ENCODE measurements at places on chromosomes 12 and 14.

DNA sequence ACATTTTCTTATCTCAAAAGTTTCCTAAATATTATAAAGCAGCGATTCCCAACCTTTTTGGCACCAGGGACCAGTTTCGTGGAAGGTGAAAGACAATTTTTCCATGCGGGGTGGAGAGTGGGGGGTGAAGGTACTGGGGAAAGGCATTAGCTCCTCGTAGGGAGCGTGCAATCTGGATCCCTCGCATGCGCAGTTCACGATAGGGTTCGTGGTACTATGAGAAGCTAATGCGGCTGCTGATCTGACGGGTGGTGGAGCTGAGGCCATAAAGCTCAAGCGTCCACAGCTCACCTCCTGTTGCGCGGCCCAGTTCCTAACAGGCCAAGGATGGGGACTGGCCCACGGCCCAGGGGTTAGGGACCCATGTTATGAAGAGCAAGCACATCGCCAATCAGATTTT lies 29.9 kb downstream of the NEUROD4 start:
- DNase-seq: no peak

DNA sequence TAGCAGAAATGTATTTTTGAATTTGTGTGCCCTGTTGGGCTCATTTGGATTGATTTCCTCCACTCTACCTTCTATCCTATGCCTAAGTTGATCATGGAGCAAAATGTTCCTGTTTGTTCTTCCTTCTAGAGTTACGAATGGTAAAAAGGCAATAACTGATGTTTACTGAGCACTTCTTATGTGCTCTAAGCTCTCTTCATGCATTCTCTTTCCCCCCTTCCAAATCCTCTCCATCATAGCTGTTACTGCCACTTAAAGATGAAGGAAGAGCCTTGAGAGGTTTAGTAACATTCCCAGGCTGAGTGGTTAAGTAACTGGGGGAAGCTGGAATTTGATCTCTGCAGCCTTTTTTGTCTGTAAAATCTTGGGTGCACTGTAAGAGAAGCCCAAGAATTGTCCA lies 60.1 kb downstream of the CHST11 start:
- no peak for DNase-seq

DNA sequence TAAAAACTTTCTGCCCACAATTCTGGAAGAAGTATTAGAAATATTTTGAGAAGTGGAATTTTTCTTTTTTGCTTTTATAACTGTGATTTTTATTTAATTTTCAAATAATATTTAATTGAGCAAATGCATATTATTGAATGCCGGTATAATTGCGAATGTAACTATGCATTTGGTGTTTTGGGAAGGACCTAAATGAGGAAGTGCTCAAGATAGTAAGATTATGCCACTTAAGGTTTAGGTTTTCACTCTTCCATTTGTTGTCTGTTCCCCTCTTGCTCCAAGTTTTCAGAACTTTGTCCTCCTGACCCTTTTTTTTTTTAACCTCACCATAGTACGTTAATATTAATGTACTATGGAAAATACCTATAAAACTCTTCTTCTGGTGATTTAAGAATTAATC lies 85.8 kb downstream of the KIAA0586 start:
- no peak for DNase-seq

DNA sequence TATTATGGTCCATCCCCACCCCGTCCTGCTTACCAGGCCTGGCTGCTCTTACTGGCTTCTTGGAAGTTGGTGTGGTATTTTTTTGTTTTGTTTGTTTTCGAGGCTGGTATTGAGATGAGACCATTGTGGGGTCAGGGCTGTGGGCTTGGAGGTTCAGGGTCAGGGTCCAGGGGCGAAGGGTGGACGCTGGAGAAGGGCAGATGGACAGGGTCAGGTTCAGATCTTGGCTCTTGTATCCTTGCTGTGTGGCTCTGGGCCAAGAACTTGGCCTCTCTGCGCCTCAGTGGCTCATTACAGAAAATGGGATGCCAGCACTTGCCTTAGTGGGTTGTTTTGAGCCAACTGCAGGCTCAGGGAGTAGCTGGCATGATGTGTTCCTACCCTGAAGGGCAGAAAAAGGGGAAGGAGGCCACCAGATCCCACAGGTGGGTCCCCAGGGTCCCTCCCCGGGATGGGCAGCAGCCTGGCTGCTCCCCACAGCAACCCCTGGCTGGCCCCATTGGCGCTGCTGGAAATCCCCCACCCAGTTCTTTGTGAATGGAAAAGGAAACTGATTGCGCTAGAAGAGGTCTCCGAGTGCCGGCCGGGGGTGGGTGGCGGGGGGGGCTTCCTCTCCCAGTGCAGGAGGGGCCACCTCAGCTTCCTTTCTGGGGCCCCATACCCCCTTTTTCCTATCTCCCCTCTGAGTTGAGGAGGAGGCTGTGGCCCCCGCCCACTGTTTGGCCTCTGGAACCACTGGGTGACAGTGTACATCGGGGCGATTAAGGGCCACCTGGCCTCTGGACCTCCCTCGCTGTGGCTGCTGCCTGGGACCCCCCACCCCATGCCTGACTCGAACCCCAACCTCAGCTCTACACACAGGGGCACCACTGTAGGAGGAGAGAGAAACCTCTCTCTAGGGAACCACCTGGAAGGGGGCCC lies 25.0 kb downstream of the SH2B3 start:
- DNase-seq: no peak

- DNase-seq: no peak
Measured at GRCh38 chr12:45727980-45728629, 1.4 kb upstream of the ARID2 start.

GRCh38 chr14:78448164-78449094 lies 278.3 kb downstream of the NRXN3 start:
- peak; percentile 48 for DNase-seq

- no peak for DNase-seq
Measured at GRCh38 chr14:24630087-24630871, 3.7 kb downstream of the GZMB start.

GRCh38 chr14:73944432-73945158 lies 5.3 kb downstream of the FAM161B start:
- no peak for DNase-seq

DNA sequence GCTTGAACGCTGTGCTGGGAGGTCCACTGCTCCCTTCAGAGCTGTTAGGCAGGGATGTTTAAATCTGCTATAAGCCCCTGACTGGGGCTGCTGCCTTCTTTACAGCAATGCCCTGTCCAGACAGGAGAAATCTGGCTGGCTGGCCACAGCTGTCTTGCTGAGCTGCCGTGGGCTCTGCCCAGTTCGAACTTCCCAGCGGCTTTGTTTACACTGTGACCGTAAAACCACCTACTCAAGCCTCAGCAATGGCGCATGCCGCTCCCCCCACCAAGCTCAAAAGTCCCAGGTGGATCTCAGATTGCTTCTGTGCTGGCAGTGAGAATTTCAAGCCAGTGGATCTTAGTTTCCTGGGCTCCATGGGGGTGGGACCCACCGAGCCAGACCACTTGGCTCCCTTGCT lies 35.8 kb downstream of the CKAP4 start:
- no peak for DNase-seq

Measured in RPMI8226 (cell line).